M059J (cell line): ENCODE measurements at places on chromosomes 13 and 19.

- no peak for DNase-seq
These were observed 53.2 kb downstream of the MLLT1 start for GRCh38 chr19:6226444-6227155.

GRCh38 chr19:43901395-43902390 is 33.4 kb downstream of the ZNF45 start:
- DNase-seq, result peak; percentile 76

GRCh38 chr13:64347664-64348063 is 2882.5 kb downstream of the PCDH9 start:
- DNase-seq, result peak; percentile 10

DNA sequence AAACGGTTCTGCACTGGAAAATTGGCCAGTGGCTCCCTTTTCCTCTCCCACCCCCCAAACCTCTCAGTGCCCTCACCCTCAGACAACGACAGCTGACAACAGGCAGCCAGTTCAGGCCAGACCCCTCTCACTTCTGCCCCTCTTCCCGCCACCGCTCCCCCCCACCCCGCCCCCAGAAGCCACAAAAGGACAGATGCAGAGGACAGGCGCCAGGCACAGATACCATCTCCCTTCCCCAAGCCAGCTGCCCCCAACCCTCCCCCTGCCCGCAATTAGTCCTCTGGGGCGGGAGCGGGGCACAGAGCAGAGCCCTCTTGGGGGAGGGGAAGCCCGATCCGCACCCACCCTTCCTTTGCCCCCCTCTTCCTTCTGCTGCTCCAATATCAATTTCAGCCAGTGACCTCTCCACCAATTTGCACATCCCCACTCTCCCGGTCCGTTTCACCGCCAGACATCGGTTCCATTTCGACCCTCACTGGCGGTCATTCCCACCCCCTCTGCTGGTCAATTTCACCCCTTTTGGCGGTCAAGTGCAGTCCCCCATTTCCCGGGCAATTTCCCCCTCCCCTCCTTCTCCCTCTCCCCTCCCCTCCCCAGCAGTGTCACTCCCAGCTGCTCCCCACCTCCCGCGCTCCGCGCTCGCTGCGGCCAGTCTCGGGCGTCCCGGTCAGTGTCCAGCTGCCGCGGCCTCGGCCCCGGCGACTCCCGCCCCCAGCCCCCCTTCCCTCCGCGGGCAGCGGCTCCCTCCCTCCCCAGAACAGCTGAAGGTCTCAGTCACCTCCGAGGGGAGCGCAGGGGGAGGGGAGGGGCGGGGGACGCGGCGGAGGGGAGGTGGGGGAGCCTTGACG is at the start of gene SHD:
TSS of gene SHD (plus strand) at position 848 of the 848 bp plus-strand sequence. CDS start 798 bp downstream, outside the sequence.
- no peak for DNase-seq

DNA sequence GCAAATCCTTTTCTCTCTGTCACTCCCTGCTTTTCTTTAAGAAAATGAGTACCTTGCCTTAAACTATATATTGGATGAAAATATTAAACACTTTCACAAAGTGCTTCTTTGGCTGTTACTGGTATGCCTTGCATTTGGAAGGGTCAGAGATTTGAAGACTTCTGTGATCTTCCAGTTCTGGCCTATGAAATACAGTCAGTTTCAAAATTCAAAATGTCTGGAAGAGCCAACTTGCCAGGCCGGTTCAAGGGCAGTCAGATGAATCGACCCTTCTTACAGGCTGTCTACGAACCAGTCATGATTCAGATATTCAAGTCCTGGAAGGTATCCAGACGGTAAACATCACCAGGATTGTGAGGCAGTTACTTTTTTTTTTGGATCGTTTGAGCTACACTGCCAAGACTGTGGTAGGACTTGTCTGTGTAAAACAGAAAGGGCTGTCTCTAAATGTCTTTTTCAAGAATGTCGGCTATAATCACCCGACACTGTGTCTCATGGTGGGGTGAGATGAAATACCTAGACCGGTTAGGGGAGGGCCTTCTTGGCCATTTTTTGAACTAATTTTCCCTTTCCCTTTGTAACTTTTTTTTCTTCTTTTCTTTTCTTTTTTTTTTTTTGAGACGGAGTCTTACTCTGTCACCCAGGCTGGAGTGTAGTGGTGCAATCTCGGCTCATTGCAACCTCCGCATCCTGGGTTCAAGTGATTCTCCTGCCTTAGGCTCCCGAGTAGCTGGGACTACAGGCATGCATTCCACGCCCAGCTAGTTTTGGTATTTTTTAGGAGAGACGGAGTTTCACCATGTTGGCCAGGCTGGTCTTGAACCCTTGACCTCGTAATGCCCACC is 11.2 kb downstream of the ACTN4 start:
- DNase-seq, result peak; percentile 100

- peak; percentile 67 for DNase-seq
These were observed 97.3 kb downstream of the STARD13 start for GRCh38 chr13:33188093-33188882.
